LoVo (cell line): ENCODE measurements at places on chromosomes 7 and 10.

DNA sequence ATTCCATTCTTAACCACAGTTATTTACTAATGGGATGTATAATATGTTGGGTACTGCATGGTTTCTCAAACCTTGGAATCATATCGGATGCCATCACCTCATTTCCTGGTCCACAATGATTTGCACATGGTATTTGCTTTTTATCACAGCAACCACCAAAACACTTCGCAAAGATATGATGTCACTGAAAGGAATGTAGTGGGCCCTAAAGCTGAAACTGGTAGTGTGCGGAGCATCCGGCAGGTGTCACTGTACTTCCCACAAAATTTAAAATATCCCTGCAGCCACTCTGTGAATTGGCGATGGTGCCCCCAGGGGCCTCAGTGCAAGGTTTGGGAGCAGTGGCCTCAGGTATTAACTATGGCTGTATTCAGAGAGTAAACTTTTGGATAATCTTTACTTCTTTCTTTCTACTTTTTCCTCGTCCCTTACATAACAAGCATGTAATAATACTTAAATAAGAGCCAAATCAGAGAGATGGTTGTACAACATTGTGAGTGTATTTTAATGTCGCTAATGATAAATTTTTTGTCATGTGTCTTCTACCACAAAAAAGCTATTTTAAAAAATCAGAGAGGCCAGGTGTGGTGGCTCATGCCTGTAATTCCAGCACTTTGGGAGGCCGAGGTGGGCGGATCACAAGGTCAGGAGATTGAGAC, 66.2 kb downstream of the FAM241B start:
- DNase-seq = peak; percentile 66

DNA sequence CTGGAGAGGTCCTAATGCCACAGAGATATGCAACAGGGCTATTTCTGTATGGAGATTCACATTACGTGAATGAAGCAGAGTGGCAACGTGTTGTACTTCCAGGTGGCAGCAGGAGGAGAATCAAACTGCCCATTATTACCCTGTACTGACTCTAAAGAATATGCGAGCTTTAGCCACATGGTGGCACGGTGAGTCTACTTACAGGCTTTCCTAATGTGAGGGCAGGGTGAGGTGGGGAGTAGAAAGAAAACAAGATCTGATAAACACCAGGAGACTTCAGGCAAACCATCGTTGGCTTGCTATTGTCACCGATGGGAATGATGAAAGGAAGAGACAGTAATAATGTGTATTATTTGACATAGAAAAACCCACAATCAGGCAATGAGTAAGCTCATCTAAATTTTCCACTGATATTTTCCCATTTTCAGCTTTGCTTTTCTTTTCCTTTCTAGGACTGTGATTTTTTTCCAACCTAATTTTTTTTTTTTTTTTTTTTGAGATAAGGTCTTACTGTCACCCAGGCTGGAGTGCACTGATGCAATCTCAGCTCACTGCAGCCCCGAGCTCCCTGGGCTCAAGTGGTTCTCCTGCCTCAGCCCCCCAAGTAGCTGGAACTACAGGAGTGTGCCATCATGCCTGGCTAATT, 164.3 kb downstream of the BTAF1 start:
- peak; percentile 70 for DNase-seq

- no peak for DNase-seq
Measured at GRCh38 chr10:128047991-128048818, 78.0 kb downstream of the MKI67 start.

GRCh38 chr7:84117304-84117703, 77.3 kb downstream of the SEMA3A start:
- DNase-seq = no peak

GRCh38 chr7:15130666-15131541, 228.4 kb upstream of the DGKB start:
- DNase-seq = peak; percentile 46

DNA sequence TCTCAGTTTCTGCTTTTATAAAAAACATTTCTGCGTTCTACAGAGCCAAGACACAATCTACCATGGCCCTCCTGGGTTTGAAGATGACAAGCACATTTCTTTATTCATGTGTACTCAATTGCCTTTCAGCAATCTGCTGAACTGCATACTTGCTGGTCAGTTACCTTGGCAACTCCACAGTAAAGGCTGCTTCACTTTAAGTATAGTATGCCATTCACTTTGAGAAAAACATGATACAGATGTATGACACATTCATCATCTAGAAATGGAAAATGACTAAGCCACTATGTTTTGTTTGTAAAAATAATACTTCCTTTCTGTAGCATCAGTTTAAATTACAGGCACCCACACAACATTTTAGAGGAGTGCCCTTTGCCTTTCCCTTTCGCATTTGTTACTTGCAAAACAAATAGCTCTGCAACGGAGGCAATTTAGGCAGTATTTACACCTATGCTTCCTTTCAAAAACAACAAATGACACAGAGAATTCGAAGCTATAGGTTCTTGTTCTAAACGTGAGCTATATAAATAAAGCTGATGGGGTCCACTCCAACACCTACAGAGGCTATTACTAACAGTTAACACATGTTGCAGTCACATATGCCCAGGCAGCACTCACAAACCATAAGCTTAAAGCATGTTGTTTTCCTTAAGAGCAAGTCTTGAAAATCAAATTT, 23.5 kb downstream of the SGCE start:
- no peak for DNase-seq

GRCh38 chr10:110488940-110489339, 8.8 kb upstream of the DUSP5 start:
- DNase-seq = no peak

DNA sequence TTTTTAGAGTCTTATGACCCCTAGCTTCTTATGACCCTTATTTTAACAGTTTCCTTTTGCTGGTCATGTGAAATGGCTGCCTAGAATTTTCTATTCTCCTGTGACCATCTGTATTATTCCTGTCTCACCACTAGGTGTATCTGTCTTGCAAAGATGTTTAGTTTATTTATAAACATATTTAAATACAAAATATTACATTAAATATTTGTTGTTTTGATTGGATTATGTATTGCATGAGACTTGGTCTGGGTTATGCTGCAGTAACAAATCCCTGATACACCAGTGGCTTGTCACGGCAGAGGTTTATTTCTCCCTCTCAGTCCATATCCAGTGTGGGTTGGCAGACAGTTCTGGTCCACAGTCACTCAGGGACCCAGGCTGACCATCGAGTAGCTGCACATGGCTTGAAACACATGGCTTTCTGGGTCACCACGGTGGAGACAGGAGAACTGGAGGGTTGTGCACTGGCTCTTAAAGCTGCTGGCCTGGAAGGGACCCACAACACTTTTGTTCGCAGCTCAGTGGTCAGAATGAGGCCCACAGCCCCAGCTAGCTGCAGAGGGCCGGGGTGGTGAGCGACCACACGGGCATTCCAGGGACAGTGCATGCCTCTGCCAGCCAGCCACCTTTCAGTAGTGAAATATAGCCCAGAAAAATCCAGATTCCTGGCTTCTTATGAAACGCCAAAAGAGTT, 7.4 kb downstream of the RASSF4 start:
- DNase-seq = no peak

DNA sequence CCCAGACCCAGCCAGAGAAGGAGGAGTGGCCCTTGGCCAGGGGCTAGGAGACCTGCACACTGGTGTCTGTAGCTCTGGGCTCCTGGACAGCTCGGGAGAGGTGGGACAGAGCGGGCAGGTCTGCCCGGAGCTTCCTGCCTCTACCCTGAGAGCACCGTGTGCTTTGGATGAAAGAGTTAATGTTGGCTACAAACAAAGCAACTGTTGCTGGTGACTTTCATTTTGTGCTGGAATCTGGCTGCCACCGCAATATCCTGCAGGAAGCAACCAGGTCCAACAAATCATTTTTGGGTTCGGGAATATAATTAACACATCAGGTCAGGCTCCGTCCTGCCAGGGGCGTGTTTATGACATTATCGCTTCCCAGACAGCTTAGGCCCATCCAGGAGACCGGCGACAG, 441.8 kb upstream of the MKI67 start:
- DNase-seq = no peak

DNA sequence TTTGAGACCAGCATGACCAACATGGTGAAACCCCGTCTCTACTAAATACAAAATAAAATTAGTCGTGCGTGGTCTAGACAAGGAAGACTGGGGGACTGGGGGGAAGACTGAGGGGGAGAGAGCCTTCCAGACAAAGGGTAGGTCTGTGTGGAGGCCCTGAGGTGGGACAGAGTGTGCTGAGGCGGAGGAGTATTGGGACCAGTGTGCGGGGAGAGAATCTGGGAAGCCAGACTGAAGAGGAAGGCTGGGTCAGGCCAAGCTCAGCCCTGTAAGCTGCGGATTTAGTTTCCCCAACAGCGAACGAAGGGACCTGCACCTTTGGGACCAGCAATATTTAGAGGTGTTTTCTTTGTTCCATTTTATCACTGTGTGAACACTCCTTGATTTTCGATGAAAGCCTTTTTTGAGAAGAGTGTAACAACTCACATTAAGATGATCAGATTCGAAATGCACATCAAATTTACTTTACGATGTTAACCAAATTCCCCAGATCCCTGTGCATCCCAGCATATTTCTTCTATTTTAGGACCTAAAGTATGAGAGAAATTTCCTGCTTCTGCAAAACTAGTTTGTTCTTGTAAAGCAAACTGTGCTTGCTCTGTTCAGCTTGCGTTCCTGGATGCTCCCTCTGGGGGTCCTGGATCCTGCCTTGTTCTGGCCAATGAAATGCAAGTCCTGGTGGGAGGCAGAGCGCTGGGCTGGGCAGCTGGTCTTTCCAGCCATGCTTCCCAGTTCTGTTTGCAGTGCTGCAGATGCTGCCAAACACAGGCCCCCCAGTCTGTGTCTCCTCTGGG, 39.4 kb downstream of the PLAU start:
- no peak for DNase-seq

- peak; percentile 87 for DNase-seq
Measured at GRCh38 chr7:105876964-105877601, 684 bp upstream of the ATXN7L1 start.

DNA sequence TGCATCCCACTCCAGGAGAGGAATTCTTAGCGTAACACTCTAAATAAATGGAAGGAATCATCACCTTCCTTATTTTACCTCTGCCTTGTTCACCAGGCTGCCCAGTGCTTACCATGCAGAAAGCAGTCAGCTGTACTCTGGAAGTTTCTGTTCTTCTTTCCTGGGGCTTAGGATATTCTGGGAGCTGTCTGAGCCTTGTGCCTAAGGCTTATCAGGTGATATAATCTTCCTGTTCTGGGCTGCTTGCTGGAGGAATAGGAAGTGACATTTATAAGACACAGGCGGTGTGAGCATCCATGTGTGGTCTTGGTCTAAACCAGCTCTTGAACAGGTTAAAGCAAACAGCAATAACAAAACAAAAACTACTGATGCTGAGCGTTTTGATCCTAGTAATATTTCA, 13.5 kb downstream of the KCTD7 start:
- DNase-seq = no peak

DNA sequence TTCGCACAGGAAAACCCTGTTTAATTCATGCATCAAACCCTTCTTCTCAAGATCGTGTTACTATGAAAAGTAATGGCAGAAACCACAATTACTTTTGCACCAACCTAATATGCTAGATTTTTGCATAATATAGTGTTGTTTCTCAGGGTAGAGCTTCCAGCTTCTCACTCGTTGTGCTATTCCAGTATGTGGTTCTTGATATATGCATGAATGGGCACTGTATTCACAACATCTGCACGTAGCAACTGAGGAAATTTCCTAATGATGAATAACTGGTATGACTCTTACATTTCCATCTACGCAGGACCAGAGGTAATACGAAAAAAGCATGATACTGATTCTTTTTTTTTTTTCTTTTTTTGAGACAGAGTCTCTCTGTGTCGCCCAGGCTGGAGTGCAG, 326.6 kb upstream of the GALNT17 start:
- DNase-seq = no peak

- no peak for DNase-seq
Measured at GRCh38 chr10:111222961-111223360, 146.1 kb downstream of the ADRA2A start.
